Activated CD4-positive, alpha-beta T cell treated with anti-CD3 and anti-CD28 coated beads for 1 hour (primary cell): ENCODE measurements at places on chromosomes 4 and X.

DNA sequence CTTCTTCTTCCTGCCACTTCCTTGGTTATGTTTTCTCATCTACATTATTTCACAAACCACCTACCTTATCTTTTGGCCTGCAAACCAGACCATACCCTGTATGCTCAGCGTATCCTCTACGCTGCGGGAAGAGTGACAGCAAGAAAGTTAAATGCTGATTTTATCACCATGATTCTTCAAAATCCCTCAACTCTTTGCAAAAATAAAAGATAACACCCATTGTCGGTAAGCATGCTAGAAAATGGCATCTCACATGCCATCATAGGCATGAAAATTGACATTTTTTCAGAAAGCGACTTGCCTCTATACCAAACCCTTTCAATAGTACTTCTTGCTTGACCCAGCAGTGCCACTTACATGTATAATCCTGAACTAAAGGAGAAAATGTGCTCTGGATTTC lies 102.0 kb downstream of the HPGD start:
- DNase-seq, result no peak

GRCh38 chr4:17704020-17704650 lies 77.3 kb downstream of the FAM184B start:
- no peak for DNase-seq

GRCh38 chr4:38030023-38030422 lies 69.8 kb downstream of the PTTG2 start:
- no peak for DNase-seq

DNA sequence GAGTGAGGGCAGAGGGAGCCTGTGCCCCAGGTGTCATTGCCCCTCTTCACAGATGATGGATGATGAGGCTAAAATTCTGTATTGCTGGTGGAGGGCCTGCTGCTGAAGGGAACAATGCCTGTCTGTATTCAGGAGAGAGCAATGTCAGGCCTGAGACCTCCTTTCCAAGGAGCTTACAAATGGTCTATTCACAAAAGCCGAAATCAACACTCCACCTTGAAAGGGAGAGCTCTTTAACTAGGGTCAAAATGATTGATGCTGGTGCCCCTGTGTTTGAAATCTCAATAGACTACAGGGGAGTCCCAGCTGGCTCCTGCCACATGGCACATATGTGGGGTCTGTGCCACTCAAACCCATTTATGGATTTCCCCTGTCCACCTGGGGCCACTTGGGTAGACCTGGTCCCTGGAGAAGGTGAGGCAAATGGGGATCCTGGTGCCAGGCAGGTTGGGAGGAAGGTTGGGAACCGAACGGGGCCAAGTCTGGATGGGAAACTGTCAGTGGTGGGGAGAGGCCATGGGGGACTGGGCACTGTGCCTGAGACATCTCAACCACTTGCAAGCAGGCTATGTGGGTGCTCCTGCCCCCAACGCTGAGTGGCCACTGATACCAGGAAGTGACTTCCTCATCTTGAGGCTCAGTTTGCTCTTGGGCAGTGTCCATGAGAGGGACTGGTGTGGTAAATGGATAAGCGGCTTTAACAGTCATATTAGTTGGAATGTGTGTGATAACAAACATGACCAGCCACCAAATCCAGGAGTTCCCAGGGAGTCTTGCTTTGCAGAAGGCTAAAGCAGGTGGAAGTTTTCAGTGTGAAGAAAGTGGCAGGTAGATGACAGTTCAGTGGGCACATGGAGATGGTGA lies 223.8 kb upstream of the PSAPL1 start:
- DNase-seq, result no peak

GRCh38 chr4:53697016-53697685 lies 105.9 kb upstream of the LNX1 start:
- no peak for DNase-seq

- DNase-seq, result no peak
These were observed 345.0 kb downstream of the FBXW7 start for GRCh38 chr4:152190907-152191306.

DNA sequence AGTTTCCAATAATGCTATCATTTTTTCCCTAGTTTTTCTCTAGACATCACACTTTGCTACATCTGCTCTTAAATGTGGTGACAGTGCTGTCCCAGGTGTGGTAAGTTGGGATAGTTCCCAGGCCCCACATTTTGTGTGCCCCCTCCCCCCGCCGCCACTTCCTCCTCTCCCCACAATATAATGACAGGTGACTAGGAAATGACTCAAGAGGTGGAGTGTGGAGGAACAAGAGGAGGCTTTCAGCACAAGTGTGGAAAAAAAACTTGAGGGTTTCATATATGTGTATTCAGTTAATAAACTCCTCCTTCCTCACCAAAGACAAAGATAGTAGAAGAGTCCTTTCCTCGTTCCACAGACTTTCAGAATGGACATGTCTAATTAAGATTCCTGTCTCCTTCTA lies 18.3 kb upstream of the IL21 start:
- no peak for DNase-seq

DNA sequence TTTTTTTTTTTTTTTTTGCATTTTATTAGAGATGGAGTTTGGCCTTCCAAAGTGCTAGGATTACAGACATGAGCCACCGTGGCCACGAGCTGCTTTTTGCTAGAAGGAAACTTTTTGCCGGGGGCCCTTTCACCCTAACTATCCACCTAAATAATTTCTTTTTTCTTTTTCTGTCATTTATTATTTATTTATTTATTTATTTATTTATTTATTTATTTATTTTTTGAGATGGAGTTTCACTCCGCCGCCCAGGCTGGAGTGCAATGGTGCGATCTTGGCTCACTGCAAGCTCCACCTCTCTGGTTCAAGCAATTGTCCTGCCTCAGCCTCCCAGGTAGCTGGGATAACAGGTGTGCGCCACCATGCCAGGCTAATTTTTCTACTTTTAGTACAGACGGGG lies 303.9 kb downstream of the ASMT start:
- no peak for DNase-seq

- DNase-seq, result no peak
These were observed 382.7 kb downstream of the UNC5C start for GRCh38 chr4:95165926-95166524.

DNA sequence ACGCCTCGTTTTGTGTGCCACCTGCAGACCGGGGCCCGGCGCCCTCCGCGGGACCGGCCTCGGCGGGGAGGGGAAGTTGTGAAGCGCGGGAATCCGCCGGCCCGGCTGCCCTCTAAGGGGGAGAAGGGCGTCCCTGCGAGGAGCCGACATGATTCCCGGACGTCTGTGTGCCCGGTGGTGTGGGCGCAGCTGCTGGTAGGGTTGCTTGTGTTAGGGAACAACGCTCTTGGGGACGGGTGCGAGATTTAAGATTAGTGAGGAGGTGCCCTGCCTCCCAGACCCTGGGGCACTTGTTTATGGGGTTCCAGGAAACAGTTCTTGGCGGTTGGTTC lies 627 bp downstream of the CDKN2AIP start:
- DNase-seq, result no peak
